ENCODE measurements at places on chromosomes 7 and 10.
A peak's percentile ranks its signal among the peaks of the same experiment; 100 is the strongest.

DNA sequence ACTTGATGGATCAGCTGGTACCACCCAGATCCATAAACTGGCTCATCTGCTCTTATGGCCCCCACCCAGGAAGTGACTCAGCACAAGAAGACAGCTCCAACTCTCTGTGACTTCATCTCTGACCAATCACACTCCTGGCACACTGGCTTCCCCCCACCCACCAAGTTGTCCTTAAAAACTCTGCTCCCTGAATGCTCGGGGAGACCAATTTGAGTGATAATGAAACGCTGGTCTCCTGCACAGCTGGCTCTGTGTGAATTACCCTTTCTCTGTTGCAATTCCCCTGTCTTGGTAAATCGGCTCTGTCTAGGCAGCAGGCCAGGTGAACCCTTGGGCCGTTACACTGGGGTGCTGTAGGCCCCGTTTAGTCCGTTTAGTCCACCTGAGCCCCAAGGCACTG is 23.4 kb upstream of the BNIP3 start:
- DNase-seq = no peak

GRCh38 chr10:70784016-70784415 is 1.2 kb downstream of the TBATA start:
- no peak for DNase-seq

DNA sequence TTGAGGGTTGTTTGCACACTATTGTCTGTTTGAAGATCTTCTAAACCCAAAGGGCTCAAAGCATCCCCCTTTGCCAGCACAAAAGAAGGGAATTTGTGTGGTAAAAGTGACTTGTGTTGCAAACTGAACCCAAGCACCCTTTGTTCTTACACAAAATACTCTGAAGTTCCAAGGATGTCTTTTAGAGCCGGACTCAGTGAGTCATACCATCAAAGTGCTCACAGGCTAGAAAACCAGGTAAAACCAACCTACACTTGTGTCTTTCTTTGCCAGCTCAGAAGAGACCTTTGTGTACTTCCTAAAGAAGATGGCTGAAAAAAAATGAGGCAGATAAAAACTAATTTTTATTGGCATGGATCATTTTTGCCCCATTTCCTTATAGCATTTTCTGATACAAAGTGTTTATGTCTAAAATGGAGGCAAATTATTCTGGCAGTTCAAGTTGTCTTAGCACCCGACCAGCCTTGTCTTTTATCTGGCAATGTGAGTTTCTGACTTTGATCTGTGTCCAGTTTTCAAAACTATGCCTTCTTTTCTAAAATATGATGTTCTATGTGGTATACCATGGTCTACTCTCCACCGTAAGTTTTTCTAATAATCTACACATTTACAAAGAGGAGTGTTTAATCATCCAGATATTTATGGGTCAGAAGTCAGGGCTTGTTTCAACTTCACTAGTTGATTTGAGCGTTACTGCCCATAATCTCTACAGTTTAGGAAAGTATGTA is 128.4 kb upstream of the FZD1 start:
- DNase-seq = no peak

DNA sequence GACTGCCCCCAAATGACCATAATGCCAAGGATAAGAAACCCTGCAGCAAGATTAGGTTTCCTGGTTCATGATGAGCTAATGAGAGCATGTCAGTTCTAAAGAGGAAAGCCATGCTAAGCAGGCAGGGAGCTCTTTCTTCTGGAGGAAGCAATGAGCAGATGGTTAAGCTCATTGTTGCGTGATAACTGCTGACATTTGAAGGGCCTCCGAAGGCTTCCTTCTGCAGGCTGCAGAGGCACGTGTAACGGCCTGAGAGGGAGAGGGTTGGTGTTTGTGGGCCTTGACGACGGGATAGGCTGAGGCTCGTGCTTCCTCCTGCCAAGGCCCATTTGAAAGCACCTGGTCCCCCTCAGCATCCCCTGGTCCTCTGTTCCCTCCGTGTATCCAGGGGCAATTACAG is 63.5 kb upstream of the BTBD16 start:
- no peak for DNase-seq

- DNase-seq = no peak
Observed at GRCh38 chr7:56092789-56093531, at the start of gene PHKG1. Gene PHKG1 (minus strand): TSS chr7:56092952. CDS start chr7:56088941, 4,011 bp downstream.

DNA sequence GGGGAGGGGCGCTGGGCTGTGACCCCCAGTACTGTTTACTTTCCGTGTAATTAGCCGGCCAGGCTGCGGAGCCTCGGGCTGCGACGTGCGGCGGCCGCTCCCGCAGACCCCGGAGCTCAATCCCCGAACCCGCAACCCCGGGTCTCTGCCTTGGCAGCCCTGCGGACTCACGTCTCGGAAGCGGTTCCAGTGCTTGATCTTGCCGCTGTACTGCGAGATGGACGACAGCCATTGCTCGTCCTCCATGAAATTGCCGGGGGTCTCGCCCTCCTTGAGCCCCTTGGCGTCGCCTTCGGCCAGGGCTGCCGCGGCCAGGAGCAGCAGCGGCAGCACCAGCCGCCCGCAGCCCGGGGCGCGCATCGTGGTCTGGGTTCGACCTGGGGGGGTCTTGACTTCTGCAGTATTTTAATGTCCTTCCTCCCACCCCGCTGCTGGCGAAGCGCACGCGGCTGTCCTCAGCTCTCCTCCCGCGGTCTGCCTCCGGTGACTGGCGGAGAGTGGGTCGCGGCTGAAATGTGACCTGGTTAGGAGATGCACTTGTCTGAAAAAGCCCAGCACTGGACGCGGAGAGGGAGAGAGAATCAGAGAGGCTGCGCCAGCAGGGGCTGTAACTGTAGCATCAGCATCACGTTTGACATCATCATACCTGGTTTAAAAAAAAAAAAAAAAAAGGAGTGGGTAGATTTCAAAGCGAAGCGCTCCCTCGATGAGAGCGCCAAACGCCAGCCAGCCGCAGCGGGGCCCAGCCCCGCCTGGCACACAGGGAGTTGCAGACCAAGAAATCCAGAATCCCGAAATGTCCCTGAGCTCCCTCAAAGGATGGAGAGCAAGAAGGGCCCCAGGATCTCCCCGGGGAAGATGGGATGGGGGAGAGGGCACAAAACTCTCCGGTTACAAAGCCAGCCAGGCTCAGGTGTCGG is at the start of gene SPOCK2:
Gene SPOCK2 (minus strand): TSS at position 583 of the 920 bp plus-strand sequence. CDS start 223 bp downstream, at position 360.
- peak; percentile 51 for DNase-seq

GRCh38 chr7:11831156-11831735 is 752 bp downstream of the THSD7A start:
- peak; percentile 15 for DNase-seq

DNA sequence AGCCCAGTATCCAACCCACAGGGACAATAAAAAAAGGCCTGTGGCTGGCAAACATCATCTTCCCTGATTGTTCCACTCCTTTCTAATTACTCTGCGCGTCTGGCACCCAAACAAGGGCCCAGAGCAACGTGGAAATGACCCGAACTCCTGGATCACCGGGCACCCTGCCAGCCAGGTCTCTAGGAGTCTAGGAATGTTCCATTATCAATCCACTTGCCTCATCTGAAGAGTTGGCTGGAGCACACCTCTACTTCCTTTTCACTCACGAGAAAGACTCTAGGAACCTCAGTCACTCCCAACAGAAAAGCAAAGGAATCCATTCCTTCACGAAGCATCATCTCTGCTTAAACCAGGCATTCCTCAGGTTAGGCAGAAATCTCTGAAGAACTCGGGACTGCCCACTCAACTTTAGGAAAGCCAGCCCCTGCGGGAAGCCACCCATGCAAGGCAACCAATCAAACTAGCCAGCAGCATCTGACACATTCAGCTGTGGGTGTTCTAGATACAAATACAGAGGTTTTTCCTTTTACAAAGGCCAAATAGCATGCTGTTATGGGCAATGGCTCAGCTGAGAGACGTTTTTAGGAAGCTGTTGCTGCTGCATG is 37.7 kb downstream of the ATXN7L1 start:
- DNase-seq = peak; percentile 51

DNA sequence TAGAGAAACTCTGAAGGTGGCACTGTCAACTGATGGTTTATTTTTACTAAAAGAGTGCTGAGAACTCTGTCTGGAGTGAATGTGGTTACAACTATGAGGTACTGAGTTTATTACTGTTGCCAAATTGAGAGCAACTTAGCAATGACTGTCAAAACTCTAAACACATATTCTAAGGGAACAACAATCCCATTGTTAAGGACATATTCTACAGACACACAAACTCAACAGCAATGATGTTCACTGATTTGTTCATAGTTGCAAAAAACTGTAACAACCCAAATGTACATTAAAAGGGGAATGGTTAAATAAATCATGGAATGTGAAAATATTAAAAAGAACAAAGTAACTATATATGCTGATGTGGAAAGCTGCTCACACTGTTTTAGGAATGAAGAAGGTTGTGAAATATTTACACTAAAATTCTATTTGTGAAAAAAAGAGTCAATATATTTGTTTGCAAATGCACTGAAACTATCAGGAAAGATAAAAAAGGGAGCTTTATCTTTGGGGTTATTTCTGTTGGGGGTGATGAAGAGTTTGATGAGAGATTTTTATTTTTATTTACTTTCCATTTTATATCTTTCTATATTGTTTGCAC is 12.9 kb downstream of the PON2 start:
- DNase-seq = no peak

DNA sequence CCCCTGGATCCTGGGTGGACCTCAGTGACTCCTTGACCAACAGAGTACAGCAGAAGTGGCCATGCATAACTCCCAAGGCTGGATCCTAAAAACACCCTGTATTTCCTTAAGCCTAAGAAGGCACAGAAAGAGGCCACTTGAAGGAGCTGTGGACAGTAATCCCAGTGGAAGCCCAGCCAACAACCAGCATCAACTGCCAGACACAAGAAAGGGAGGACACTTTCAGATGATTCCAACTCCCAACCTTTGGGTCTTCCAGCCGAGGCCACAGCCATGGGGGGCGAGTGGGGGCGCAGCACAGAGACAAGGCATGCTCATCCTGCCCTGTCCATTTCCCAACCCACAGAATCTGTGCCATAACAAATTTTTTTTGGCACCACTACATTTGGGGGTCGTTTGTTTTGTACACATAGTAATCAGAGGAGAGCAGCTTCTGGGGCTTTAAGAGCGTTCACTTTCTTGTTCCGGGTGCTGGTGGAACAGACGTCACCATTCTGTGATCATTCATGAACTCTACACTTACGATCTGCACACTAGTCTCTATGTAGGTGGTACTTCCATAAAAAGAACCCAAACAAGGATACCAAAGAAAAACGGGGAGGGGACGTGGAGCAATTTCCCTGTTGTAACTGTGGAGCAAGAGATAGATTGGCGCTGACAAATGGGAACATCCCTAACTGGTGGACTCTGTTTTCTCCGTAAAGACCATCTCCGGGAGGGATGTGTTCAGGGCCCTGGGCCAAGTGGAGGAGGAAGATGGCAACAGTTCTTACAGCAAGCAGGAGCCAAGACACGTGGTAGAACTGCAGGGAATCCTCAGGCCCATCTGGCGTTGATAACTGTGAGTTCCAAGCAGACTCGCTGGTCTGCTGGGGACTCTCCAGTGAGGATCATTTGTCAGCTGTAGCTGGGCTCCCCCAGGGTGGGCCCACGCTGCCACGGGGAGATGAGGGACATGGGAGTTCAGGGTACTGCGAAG is 6.0 kb upstream of the SLC29A3 start:
- no peak for DNase-seq

DNA sequence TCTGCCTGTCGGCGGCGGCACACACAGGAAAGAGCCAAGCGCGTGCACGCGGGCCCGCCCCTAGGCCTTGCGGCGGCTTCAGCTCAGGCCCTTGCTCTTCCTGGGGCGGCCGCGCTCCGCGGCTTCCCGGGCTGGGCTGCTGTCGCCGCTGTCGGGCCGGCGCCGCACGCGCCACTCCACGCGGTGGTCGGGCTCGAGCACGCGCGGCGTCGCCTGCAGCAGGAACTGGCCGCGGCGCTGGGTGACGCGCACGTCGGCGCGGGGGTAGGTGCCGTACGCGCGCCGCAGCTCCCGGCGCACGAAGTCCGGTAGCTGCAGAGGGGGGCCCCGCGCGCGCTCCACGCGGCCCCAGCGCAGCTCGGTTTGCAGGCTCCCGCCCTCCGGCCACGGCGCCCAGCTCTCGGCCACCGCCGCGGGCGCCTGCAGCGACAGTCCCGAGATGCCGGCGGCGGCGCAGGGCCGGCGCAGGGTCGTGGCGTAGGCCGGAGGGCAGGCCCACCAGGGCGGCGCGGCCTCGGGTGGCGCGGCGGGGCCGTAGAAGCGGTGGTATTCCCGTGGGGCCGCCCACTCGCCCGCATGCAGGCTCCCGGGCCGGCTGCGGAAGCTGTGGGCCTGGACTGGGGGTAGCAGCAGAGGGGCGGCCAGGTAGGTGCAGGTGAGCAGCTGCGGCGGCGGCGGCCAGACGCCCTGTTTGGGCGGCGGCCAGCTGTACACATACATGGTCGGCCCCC is 804 bp downstream of the C10orf95 start:
- peak; percentile 97 for DNase-seq

DNA sequence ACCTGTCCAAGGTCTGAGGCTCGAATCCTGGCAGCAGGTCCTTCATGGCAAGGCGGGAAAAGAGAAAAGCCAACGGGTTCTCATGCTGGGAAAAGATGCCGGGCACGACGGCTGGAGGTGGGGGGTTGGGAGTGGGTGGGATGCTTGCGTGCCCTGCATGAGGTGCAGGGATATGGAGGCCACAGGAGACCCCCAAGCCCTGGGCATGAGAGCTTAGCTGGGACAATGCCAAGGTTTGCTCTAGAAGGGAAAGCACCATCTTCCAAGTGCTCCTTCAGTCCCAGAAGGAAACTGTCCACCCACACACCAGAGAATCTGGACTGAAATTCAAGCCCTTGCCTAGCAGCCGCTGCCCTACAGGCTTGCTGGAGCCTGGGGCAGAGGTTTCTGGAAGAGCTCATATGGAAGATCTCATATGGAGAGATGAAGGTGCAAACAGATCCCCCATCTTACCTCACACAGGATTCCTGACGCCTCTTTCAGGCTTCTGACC is 64.3 kb downstream of the ZRANB1 start:
- DNase-seq = no peak

DNA sequence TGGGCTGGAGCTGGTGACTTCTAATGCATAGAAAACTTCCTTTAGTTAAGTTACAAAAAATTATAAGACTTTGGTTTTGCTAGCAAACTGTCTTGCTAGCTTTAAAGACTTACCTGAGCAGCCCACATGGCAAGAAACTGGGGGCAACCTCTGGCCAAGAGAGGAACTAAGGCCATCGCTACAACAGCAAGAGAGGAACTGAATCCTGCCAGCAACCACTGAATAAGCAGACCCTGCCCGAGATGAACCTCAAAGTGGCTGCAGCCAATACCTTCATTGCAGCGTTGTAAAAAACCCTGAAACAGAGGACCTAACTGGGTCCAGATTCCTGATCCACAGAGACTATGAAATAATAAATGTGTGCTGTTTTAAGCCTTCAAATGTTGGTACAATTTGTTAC is 54.6 kb upstream of the STARD3NL start:
- no peak for DNase-seq

GRCh38 chr7:43583424-43584194 is 701 bp downstream of the STK17A start:
- peak; percentile 57 for DNase-seq

GRCh38 chr7:139683137-139683921 is 94.5 kb downstream of the HIPK2 start:
- DNase-seq = no peak

All from NCI-H146 (cell line).